ENCODE measurements at places on chromosomes 2 and 18.
A peak's percentile ranks its signal among the peaks of the same experiment; 100 is the strongest.

- no peak for DNase-seq
Measured at GRCh38 chr2:236682651-236683422, 113.2 kb downstream of the ACKR3 start.

- no peak for DNase-seq
Measured at GRCh38 chr2:127594116-127594591, 51.8 kb upstream of the GPR17 start.

- peak; percentile 8 for DNase-seq
Measured at GRCh38 chr2:71100195-71100964, 29.6 kb downstream of the MCEE start.

DNA sequence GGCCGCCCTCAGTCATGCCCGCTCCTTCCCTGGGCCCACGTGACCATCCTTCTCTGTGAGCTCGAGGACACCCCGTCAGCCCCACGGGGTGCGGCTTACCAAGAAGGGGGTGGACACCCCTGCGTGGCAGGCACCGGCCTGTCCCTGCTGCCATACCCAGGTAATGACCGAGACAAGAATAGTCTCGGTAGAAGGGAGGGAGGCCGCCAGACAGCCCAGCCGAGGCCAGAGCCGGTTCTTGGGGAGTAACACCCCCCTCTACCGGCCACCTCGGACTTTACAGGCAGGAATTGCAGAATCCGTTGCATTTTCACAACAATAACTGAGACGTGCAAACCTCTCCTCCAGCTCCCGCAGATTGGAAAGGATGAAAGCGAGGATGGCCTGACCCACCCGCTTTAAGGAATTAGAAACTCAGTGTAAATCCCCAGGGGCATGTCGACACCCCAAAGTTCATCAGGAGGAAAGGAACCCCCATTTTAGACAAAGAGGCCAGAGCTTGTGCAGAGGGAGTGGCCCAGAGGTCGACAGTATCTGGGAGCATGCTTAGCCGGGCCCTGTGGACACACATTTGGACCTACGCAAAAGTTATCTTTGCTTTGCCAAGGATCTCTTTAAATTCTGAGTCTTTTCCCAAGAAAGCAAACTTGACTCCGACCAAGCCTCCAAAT, 60.1 kb upstream of the GLI2 start:
- DNase-seq = no peak

DNA sequence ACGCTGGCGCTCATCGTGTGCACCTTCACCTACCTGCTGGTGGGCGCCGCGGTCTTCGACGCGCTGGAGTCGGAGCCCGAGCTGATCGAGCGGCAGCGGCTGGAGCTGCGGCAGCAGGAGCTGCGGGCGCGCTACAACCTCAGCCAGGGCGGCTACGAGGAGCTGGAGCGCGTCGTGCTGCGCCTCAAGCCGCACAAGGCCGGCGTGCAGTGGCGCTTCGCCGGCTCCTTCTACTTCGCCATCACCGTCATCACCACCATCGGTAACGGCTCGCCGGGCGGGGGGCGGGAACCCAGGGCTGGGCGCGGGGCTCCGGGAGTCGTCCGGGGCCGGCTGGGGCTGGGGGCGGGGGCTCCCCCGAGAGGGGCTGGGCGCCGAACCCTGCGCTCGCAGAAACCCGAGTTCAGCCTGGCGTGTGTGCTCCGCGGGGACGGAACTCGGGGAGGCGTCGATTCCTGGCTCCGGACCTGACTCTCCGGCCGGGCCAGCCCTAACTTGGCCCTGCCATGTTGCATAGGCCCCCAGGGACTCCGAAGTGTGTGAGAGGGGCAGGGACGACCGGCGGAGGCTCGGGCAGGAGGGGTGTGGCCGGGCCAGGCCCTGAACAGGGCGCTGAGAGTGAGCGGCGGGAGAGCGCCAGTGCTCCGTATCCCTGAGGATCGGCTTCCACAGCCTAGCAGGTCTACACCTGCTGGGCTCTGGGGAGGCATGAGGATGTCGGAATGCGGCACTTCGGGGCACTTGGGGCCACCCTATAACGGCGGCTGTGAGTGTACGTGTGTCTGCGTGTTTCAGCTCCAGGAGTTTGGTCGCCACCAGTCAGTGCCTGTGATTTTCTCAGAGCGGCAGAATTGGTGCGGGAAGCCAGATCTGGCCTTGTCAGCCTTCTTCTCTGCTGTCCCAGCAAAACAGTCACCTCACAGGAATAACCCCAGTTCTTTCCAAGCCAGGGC, 651 bp downstream of the KCNK3 start:
- DNase-seq = peak; percentile 42

GRCh38 chr2:36587556-36587955, 10.4 kb downstream of the FEZ2 start:
- no peak for DNase-seq

DNA sequence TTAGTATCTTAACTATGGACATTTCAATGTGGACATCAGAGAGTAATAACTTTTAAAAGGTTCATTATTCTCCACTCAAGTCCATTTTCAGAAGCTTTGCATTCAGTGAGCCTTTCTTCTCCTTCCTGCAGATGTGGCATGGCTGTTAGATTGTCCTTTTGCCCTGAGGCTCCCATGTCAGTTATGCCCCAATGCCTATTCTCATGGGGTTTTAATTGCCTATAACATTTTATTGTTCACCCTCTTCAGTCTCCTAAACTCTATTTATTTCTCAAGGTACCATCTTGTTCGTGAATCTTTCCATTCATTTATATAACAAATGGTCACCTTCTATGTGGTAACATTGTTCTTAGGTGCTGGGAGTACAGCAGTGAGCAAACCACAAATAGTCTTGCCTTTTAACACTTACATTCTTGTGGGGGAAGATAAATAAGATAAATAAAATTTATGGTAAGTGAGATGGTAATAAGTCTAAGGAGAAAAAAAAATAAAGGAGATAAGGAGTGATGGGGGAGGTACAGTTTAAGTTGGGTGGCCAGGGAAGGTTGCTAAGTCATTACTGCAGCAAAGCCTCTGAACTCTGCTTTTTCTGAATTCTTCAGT, 277.9 kb upstream of the SIX3 start:
- DNase-seq = no peak

- no peak for DNase-seq
Measured at GRCh38 chr2:230583581-230583980, 129.1 kb upstream of the CAB39 start.

DNA sequence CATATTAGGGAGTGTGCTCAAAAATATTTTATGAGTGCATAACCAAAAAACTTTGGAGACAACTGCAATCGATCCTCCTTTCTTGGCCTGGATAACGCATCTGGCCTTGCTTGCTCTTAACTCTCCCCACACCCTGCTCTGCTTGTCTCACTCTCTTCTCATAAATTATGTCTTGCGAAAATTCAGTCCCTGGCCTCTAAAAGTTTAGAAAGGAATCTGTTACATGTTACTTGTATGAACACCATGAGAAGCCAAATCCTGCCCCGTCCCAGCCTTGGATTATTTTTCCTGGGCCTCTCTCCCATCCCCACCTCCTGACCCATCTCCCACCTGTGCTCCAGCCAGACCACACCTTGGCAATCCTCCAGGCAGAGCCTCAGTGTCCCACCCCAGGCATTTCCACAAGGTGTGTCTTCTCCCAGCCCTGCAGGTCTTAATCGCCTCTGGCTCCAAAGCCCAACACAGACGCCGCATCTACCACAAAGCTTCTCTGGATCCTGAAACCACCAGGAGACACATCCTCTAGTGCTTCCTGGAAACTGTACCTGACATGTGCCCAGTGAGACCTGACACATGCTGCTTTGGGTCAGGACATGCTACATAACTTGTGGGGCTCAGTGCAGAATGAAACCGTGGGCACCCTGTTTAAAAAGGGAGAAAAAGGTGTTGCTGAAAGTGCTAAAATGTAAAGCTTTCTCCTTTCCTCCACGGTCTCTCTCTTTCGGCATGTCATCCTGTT, 99.6 kb upstream of the ST3GAL5 start:
- DNase-seq = no peak

GRCh38 chr2:144983107-144983506, 463.2 kb upstream of the ZEB2 start:
- DNase-seq = no peak

- DNase-seq = no peak
Measured at GRCh38 chr18:13394801-13395200, 176.2 kb downstream of the LDLRAD4 start.

DNA sequence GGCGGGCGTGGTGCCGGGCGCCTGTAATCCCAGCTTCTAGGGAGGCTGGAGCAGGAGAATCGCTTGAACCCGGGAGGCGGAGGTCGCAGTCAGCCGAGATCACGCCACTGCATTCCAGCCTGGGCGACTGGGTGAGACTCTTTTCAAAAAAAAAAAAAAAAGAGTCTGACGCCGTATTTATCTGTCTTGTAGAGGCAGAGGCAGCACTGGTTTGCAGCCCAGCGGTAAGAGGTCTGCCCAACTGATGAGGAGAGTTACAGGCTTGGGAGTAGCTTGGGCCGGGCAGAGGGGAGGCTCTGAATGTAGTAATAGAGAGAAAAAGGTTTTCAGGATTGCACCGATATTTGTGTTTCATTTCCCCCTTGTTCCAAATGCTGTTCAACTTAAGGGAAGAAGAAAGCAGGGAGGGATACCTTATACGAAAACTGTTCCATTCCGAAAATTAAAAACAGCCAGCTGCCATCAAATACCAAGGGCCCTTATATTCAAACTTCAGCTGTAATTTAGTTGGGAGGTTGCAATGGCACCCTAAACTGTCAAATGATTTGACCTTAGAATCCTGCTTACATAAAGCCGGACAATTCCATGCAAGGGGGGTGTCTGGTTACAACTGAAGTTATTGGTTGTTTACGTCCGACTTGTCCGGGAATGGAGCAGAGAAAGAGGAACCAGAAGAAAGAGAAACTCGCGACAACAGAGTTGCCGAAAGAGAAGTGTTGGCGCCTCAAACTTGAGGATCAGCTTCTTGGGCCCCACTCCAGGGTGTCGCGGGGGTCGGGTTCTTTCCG, 9.2 kb upstream of the SP9 start:
- DNase-seq = no peak

GRCh38 chr18:53991805-53992204, 232.7 kb downstream of the MBD2 start:
- DNase-seq = no peak

DNA sequence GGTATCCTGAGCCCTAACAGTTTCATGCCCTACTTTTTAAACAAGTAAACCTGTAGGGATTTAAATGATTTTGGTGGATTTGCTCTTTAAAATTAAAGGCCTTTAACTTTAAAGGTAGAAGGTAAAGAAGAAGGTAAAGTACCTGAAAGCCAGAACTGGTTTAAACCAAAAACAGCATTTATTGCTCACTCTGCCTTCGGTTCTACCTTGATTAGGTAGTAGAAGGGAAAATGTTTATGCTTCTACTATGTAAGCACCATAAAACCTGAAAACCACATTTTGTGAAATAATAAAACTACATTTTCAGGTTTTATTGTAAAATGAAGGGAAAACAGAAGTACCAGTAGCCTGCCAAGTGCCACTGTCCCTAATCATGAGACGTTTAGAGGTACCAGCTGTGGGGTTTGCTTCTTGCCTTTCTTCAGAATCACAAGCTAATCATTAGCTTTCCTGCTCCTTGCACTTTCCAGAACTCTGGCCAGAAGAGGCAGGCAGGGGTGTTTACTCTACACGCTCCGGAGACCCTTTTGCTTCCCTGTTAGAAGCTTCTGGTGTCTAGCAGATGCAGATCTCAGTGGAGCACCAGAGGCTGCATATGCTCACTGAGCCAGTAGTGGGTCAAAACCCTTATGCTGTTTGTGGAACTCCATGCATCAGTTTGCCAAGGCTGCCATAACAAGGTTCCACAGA, 33.3 kb downstream of the RPIA start:
- no peak for DNase-seq

- no peak for DNase-seq
Measured at GRCh38 chr2:200668478-200668877, 82.7 kb downstream of the AOX1 start.

DNA sequence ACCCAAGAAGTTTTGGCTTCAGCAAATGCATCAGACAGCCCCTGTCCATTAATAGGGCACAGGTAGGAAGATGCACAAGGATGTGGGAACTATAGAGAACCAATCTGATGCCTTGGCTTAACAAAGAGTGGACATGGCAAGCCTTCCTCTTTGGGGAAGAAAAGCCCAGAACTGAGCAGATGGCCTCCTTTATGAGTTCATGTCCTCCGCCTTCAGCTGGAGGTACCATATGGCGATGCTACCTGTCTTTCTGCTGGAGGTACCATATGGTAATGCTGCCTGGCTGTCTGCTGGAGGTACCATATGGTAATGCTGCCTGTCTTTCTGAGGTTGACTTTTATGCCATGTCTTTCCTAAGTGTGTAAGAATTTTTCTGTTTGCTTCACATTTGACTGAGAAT, 6.0 kb downstream of the RETREG2 start:
- DNase-seq = no peak

DNA sequence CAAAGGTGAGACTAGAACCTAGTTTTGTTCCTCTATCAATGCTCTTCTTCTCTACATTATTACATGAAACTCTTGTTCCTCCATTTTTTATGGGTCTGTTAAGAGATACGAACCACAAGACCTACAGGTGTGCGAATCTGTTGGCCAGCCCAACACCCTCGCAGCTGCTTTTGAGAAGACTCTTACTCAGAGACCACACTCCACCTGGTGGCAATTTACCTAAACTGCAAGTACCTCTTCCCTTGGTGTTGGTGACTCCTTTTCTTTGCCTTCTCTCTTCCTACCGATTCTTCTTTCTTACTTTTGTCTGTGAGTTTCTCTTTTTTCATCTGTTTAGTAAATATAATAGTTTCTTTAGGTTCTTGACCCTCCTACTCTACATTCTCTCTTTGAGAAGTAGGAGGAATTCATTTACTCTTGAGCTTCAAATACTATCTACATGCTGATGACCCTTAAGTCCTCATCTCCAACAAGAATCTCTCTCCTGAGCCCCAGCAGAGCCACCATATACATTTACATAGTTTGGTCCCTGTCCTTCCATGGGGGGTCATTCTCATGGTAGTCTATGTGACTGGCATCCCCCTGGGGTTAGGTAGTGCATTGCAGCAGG, 81.8 kb upstream of the GAREM1 start:
- DNase-seq = peak; percentile 18

GRCh38 chr2:25597881-25598280, 75.5 kb downstream of the DTNB start:
- no peak for DNase-seq

- peak; percentile 10 for DNase-seq
Measured at GRCh38 chr2:200585730-200586643, at the start of gene AOX1. AOX1 (plus strand) TSS chr2:200586014; CDS start chr2:200586109, 95 bp downstream.

GRCh38 chr2:27033253-27033852, 588 bp downstream of the TMEM214 start:
- DNase-seq = no peak

DNA sequence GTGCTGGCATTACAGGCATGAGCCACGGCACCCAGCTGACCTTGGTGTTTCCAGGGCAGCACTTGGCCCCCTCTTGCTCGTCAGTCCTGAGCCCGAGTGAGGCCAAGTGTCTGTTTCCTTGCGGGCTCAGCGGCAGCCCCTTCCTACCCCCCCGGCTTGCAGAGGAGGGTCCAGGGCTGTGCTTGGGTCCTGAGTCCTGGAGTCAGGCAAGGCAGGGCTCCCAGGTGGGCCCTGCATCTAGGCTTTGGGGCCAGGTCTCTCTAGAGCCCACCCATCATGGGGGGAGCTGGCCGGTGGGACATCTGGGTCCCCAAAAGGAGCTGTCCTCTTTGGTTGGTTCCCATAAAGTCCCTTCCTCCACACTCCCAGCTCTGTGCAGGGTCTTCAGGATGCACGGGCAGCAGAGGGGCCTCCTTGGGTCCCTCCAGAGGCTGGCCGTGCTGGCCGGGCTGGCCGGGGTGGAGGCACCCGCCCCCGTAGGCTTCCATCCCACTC, 63.7 kb upstream of the HPCAL1 start:
- DNase-seq = no peak

GRCh38 chr18:34816183-34816582, 106.1 kb downstream of the DTNA start:
- no peak for DNase-seq

- DNase-seq = peak; percentile 84
Measured at GRCh38 chr2:172147944-172148650, 45.4 kb upstream of the DLX2 start.

- no peak for DNase-seq
Measured at GRCh38 chr18:41932899-41933298, 22.1 kb upstream of the PIK3C3 start.
